ENCODE measurements at places on chromosomes 12 and 14.

GRCh38 chr12:121287267-121287954, 9.1 kb downstream of the CAMKK2 start:
- no peak overlapping the region for H3K27ac ChIP-seq
- no peaks in the 10 kb centered on the region for H3K36me3 ChIP-seq
- H3K4me3 ChIP-seq, result no peak overlapping the region
- no peak for DNase-seq

- no peak overlapping the region for H3K27ac ChIP-seq
- no peak overlapping the region for H3K4me3 ChIP-seq
- no peaks in the 10 kb centered on the region for H3K36me3 ChIP-seq
- no peak for DNase-seq
- H3K4me1 ChIP-seq, result no peaks in the 10 kb centered on the region
These were observed 202.1 kb upstream of the KITLG start for GRCh38 chr12:88782351-88782750.

DNA sequence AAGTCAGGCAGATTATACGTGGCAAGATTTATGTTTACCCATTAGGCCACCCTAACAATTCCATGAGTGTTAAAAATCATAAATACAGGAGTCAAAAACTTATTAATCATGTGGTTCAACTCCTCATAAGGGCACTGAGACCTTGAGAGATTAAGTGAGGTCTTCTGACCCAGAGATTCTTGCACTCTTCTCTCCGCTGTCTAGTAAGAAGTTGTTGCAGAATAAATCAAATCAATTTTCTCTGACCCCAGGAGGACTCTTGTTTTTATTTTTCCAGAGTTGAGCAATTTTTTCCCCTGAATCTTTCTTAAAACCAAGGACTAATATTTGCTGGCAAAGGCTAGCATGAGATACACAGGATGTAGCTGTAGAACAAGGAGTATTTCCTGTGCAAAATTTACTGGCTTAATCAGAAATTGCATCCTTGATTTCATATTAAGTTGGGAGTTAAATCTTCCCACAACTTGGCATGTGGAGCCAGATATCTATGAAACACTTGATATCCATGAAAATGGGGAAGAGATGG, 90.9 kb upstream of the PTHLH start:
- H3K27me3 ChIP-seq, result no peaks in the 10 kb centered on the region
- DNase-seq, result no peak
- H3K36me3 ChIP-seq, result no peaks in the 10 kb centered on the region
- no peaks in the 10 kb centered on the region for H3K4me1 ChIP-seq
- H3K4me3 ChIP-seq, result no peak overlapping the region
- no peak overlapping the region for H3K27ac ChIP-seq

DNA sequence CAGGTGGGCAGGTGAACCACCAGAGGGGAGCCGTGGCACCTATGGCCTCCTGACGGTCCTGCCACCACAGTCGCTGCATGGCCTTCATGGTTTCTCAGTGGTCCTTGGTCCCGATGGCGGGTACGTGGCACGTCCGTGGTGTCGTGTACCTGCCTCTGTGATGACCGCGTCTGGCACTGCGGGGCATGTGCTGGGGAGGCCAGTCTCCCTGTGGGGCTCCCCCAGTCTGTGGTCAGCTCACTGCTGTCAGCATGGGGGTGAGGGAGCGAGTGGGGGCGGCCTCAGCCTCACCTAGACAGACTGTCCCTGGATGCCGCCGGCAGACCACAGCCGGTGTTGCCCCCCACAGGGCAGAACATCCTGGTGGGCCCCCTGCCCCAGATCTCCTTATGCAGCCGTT, 267.2 kb downstream of the SEC23A start:
- no peaks in the 10 kb centered on the region for H3K27me3 ChIP-seq
- no peak overlapping the region for H3K27ac ChIP-seq
- no peaks in the 10 kb centered on the region for H3K36me3 ChIP-seq
- no peaks in the 10 kb centered on the region for H3K4me1 ChIP-seq
- no peak overlapping the region for H3K4me3 ChIP-seq
- no peak for DNase-seq

DNA sequence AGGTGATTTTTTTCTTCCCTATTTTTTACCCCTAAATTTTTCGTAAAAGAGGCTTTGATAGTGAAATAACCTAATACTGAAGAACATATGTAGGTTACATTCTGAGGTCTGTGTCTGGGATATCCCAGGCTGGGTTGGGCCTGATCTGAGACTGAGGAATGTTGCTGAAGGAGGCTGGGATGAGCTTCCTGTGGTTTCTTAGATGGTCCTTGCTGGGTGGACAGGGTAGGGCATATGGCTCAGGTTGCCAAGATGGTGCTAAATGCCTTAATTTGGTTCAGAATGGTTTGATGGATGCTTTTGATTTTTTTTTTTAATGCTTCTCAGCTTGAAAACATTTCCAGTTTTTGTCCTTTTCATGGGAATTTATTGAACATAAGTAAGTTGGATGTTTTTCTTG, 124.6 kb upstream of the PMCH start:
- no peaks in the 10 kb centered on the region for H3K36me3 ChIP-seq
- DNase-seq, result no peak
- H3K27me3 ChIP-seq, result no peaks in the 10 kb centered on the region

DNA sequence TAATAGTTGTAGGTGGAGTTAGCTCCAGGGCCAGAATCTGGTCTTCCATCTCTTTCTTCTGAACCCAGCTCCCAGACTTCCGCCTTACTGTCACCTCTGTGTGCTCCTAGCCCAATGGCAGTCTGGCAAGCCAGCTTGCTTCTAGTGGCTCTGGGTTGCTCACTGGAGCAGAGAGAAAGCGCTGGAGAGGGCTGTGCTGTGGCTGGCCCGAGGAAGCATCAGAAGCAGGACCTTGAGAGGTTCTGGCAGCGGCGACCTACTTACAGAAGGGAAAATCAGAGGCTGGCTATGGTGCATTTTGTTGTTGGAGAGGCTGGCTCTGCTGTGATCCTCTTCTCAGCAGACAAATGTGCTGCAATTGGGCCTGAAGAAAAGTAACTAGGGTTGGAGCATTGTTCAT, 28.6 kb downstream of the KCNA5 start:
- DNase-seq, result no peak
- no peaks in the 10 kb centered on the region for H3K27me3 ChIP-seq
- no peaks in the 10 kb centered on the region for H3K36me3 ChIP-seq
- H3K4me1 ChIP-seq, result no peaks in the 10 kb centered on the region
- H3K4me3 ChIP-seq, result no peak overlapping the region
- H3K27ac ChIP-seq, result no peak overlapping the region

GRCh38 chr14:76516884-76517283, 140.9 kb downstream of the ESRRB start:
- no peaks in the 10 kb centered on the region for H3K27me3 ChIP-seq
- no peaks in the 10 kb centered on the region for H3K4me1 ChIP-seq
- no peaks in the 10 kb centered on the region for H3K36me3 ChIP-seq
- H3K27ac ChIP-seq, result no peak overlapping the region
- H3K4me3 ChIP-seq, result no peak overlapping the region

- H3K27ac ChIP-seq, result no peak overlapping the region
- no peaks in the 10 kb centered on the region for H3K27me3 ChIP-seq
- peaks cover 49% of the 10 kb centered on the region for H3K4me1 ChIP-seq
- H3K4me3 ChIP-seq, result no peak overlapping the region
- peaks cover 39% of the 10 kb centered on the region for H3K36me3 ChIP-seq
These were observed 2.3 kb downstream of the MCRS1 start for GRCh38 chr12:49565406-49566265.

DNA sequence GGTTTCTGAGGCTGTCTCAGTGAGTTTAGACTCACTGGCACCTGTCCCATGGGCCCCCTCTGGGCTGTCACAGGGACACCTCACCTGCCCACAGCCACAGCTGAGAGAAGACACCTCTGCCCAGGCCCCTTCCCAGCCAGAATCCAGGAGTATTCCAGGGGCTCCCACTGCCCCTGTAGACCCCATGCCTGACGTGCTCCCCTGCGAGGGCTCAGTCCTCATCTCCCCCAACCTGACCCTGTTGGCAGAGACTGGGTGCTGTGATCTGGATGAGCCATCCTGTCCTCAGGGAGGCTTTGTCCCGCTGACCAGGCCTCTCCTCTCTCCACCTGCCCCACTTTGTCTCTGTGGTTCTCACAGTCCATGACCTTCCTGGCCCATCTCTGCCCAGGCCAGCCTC, 89.4 kb downstream of the DHRS2 start:
- no peaks in the 10 kb centered on the region for H3K27me3 ChIP-seq
- H3K36me3 ChIP-seq, result no peaks in the 10 kb centered on the region
- no peak overlapping the region for H3K27ac ChIP-seq
- DNase-seq, result no peak
- no peak overlapping the region for H3K4me3 ChIP-seq
- H3K4me1 ChIP-seq, result no peaks in the 10 kb centered on the region

GRCh38 chr12:106790020-106790419, 15.5 kb downstream of the RIC8B start:
- no peaks in the 10 kb centered on the region for H3K4me1 ChIP-seq
- H3K36me3 ChIP-seq, result peaks cover 7% of the 10 kb centered on the region
- no peaks in the 10 kb centered on the region for H3K27me3 ChIP-seq
- no peak overlapping the region for H3K27ac ChIP-seq

DNA sequence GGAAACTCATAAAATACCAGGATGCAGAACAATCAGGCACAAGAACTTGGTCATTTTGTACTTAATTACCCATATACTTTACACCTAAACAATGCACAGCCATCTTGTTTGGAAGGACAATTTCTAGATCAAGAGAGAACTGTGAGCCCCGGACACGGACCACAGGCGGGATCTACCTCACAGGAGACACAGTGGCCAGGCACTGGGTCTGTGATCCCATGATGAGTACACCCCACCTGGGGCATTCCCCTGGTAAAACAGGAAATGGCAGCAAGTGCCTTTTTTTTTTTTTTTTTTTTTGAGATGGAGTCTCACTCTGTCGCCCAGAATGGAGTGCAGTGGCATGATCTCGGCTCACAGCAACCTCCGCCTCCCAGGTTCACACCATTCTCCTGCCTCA, 15.2 kb downstream of the GOLGA3 start:
- no peak for DNase-seq
- no peaks in the 10 kb centered on the region for H3K27me3 ChIP-seq
- no peaks in the 10 kb centered on the region for H3K4me1 ChIP-seq
- H3K4me3 ChIP-seq, result no peak overlapping the region
- no peak overlapping the region for H3K27ac ChIP-seq

- H3K27me3 ChIP-seq, result no peaks in the 10 kb centered on the region
- peak overlapping the region; percentile 73 for H3K27ac ChIP-seq
These were observed 33.6 kb downstream of the CDKL1 start for GRCh38 chr14:50362764-50363713.

DNA sequence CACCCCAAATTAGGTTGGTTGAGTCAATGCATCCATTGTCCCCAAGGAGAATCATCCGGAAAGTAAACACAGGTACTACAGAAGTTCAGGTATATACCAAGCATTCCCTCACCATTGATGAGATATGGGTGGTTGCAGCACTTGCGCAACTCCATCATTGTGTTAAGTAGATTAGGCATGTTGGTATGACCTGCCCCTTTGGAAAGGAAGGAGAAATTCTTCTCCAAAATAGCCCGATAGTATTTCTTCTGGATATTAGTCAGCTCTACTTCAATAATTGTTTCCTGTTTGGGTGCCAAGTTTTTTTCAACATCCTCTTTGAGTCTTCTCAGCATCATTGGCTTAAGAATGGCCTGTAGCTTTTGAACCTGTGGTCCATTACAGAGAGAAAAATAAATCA, 21.3 kb upstream of the SUPT16H start:
- peaks cover 82% of the 10 kb centered on the region for H3K36me3 ChIP-seq
- no peaks in the 10 kb centered on the region for H3K4me1 ChIP-seq
- H3K4me3 ChIP-seq, result no peak overlapping the region
- no peak for DNase-seq
- H3K27ac ChIP-seq, result no peak overlapping the region

- no peaks in the 10 kb centered on the region for H3K4me1 ChIP-seq
- DNase-seq, result no peak
- H3K27ac ChIP-seq, result no peak overlapping the region
- no peaks in the 10 kb centered on the region for H3K36me3 ChIP-seq
- H3K27me3 ChIP-seq, result no peaks in the 10 kb centered on the region
- no peak overlapping the region for H3K4me3 ChIP-seq
These were observed 58.7 kb downstream of the ST8SIA1 start for GRCh38 chr12:22275843-22276242.

- no peaks in the 10 kb centered on the region for H3K4me1 ChIP-seq
- no peak overlapping the region for H3K27ac ChIP-seq
- no peak for DNase-seq
- H3K36me3 ChIP-seq, result peaks cover 90% of the 10 kb centered on the region
These were observed 26.9 kb downstream of the TEP1 start for GRCh38 chr14:20386276-20386855.

DNA sequence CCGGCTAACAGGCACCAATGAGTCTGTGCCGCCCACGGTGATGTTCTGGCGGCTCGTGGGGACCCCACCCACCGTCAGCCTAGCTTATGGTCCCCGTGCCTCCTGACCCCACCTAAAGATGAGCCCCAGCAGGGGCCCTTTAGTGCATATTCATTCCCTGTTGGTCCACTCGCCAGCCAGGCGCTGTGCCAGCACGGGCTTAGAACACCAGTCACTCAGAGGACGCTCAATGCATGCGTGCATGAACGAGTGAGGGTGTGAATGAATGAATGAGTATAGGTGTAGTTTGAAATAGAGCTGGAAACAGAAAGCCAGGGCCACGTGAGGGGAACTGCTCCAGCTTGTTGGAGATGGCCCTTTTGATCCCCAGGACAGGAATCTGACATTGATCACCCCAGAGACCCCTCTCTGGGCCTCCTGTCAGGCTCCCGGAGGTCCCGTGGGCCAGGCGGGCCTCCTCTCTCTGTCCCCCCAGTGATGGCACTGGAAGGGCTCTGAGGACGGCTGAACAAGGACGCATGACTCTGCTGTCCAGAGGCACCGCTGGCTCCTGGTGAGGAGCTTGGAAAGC, 193.9 kb upstream of the C14orf180 start:
- no peak overlapping the region for H3K4me3 ChIP-seq
- H3K27ac ChIP-seq, result no peak overlapping the region
- H3K27me3 ChIP-seq, result no peaks in the 10 kb centered on the region

Measured in CD4-positive, alpha-beta memory T cell (primary cell).